ENCODE measurements at places on chromosomes 7 and 10. TPM values are rescaled to one million over a fixed set of nuclear protein-coding genes. Genes with fewer than 3 reads are reported as not detected.

DNA sequence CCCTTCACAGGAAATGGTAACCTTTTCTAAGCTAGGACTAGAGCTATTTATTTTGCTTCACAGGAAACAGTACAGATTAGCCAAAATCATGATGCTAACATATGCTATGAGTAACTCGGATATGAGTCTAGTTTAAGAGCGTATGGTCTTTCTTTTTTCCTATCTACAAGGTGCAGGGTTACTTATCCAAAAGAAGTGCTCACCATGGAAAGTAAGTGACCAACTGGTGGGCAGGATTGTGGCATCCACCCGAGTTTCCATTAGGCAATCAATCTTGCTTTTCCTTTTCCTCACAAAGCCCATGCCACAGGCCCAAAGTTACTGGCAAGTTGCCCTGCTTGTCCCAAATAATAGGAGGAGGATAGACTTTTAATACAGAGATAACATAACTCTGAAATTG is 765.1 kb upstream of the POM121L12 start:
- no peak for DNase-seq

Gene INHBA
- not detected for total RNA-seq

DNA sequence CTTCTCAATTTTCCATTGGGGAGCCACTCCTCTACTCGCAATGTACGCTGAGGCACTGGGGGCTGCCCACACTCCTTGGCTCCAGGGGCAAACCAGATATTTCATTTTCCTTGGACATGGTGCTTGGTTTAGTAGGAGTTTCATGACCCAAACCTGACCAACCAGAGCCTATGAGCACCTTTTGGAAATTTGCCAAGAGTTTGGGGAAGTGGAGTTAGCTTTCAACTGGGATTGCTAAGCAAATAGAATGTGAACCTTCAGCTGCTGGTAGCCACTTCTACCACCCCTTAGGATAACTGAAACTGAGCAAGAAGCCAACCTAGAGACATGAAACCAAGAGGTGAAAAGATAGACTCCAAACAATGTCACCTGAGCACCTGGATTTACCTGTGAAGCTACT is 74.9 kb upstream of the COL13A1 start:
- no peak for DNase-seq

- DNase-seq, result no peak
Measured at GRCh38 chr10:109202111-109202510, 721.2 kb downstream of the XPNPEP1 start.

- DNase-seq, result no peak
Measured at GRCh38 chr7:151166629-151167196, 781 bp downstream of the GBX1 start.

DNA sequence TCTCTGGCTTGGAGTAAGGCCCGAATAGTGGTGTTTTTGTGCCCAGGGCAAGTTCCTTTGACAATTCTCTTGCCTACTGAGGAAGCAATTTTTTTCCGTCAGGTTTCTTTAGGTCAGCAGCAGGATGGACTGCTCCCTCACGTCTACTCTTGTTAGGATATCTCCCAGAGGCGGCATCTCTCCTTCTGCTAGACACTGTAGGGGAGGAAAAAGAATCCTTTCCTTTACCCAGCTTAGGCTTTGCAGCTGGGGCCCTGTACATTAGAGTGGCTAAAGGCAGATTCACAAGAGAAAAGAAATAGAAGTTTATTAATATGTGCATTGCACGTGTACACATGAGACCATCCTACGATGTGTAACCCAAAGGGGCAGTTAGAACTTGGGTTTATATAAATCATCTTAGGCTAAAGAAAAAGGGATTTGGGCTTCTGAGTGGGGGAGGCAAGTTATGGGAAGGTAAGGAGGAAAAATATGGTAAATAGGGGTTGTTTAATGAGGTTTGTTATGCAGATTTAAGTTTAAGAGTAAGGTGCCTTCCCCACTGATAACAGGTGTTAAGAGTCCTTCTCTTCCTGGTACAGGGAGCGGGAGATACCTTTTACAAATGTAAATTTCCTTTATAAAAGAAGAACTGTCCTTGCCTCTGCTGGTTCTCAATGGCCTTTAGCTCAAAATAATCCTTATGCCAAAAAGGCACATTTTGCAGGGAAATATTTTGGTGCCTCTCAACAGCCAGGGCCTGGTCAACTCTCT is 156.4 kb downstream of the AOAH start:
- DNase-seq, result no peak

- no peak for DNase-seq
Measured at GRCh38 chr10:47116445-47116844, 183.6 kb upstream of the GDF10 start.

GRCh38 chr10:16845248-16845647 is 28.0 kb upstream of the RSU1 start:
- no peak for DNase-seq

DNA sequence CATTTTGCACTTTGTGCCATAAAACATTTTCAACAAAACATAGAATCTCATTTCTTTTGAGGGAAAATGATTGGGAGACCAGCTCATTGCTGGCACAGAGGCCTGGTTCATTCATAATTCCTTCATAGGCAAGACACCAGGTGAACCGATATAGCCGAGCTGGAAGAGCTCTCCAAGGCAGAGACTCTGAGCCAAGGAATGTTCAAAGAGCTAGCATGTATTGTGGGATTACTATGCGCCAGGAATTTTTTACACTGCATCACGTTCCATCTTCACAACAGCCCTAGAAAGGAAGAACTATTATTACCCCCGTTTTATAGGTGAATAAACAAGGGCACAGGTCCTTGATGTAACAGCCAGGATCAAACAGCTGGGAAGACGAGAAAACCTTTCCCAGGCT is 2.1 kb upstream of the IL6 start:
- no peak for DNase-seq

DNA sequence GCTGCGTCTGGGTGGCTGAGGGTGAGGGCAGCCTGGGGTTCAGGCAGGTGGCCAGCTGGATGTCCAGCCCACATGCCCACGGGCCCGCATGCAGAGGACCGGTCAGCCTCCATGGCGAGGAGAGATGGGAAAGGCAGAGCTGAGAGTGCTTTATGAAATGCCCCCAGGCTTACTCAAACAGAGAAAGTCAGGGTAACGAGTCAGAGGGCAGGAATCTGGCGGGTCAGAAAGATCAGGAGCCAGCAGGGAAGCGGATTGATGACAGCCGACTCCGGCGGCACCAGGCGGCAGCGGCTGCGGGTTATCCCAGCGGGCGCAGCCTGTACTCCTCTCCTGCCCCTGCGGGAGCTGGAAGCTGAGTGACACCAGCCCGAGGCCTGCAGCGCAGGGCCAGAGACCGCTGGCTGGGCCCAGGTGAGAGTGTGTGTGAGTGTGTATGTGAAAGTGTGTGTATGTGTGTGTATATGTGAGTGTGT is 13.4 kb downstream of the SLC13A4 start:
- DNase-seq, result no peak

GRCh38 chr10:120607710-120608703 is 151.0 kb downstream of the PLPP4 start:
- DNase-seq, result no peak

DNA sequence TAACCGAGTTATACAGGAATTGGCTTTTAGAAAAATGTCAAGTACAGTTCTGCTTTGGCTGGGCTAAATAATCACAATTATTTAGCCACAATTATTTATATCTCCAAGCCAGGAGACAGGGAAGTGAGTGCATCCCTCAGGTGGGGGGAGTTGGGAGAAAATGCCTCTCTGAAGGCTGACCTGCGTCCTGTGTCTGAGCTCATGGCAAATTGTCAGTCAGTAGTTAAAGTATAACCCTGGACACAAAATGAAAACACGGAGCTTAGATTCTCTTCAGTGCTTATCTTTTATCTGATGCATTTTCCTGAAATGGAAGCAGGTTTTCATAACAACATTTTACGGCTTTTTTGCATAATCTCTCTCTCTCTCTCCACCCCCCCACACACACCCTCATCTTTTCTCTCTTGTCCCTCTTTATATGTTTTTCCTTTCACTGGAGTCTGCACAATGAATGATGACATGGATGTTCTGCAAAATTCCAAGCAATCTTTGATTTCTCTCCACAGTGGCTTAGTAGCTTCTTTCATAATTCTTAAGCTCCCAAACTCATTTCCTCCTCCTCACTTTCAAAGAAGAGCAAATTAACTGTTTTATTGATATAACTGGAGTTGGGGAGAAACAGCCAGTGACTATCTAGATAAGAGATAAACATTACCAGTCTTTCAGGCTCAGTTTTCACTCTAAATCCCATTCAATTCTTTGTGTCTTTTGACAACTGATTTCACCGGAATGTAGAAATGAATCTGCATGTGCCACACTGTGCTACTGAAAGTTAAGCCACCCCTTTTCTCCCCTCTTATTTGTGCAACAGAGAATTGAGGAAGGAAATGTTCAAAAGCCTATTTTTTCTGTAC is 521.4 kb upstream of the GHITM start:
- DNase-seq, result no peak

Gene SPDYE9
- total RNA-seq, result not detected

Gene FAM237B
- total RNA-seq, result not detected

Gene EZH2
- total RNA-seq, result 120 TPM

Gene SLC26A5
- total RNA-seq, result not detected

DNA sequence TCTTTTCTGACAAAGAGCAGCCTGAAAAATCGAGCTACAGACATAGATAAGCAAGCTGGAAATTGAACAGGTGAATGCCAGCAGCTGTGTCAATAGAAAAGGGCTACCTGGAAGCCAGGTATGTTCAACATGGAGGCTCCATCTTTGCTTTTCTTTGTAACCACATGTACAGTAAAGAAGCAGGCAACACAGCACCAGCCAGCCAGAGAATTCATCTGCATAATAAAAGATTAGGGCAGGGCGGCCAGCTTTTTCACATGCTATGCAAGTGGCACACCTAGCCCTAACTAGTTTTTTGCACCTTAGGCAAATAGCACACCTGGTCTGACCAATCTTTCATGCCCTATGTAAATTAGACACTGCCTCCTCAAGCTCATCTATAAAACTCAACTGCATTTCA is 25.7 kb downstream of the COG5 start:
- no peak for DNase-seq

Gene IGF2BP3
- total RNA-seq, result 1.2 TPM

- no peak for DNase-seq
Measured at GRCh38 chr10:60762554-60762953, 15.7 kb upstream of the CDK1 start.

- no peak for DNase-seq
Measured at GRCh38 chr7:108112683-108113082, 17.5 kb downstream of the LAMB4 start.

DNA sequence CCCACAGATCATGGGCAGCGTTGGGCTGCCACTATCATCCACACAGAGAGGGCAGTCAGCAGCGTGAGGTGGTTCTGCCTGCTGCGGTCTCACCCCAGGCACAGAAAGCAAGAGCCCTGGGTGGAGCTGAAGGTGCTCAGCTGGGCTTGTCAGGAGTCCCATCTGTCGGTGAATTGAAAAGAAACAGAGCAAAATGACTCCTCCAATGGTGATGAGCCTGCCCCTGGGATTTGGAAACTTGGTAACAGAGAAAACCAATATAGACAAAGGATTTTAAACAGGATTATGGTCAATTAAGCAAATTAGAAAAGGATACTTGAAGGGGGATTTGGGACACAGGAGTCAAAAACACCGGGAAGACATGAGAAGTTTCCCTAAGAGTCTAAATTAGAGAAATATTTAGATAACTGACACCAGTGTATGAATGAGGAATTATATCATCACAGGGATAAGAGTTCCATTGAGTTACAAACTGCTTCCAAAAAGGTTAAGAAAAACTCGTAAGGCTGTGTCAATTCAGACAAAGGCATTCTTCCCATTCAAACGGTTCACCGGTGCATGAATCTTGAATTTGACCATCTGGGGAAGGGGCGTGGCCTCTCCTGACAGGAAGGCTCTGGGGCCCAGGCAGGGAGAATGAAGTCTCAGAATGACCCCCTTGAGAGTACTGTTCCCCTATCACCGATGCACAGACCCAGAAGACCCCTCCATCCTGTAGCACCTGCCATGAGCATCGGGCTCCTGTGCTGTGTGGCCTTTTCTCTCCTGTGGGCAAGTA is 70.0 kb upstream of the PRSS58 start:
- no peak for DNase-seq
